ENCODE measurements at places on chromosomes 5 and 9. TPM values are rescaled to one million over a fixed set of nuclear protein-coding genes. Genes with fewer than 3 reads are reported as not detected.

The TAL2 gene
- total RNA-seq, result 12.0 TPM

The EIF4E1B gene
- not detected for total RNA-seq

The CDC26 gene
- total RNA-seq, result 28.2 TPM

The SNCAIP gene
- total RNA-seq, result 6.8 TPM

The CCL21 gene
- 15.7 TPM for total RNA-seq

The PCDHA1 gene
- total RNA-seq, result not detected

The PCDH12 gene
- total RNA-seq, result 12.0 TPM

The PCDHGA3 gene
- 2.1 TPM for total RNA-seq

The MRPS30 gene
- 64.7 TPM for total RNA-seq

The CDC20B gene
- total RNA-seq, result not detected

The CRHBP gene
- not detected for total RNA-seq

The FRMPD1 gene
- total RNA-seq, result 6.3 TPM

The PCDHGA10 gene
- 4.2 TPM for total RNA-seq

The CDH9 gene
- not detected for total RNA-seq

The GDA gene
- total RNA-seq, result 0.52 TPM

The FAM153A gene
- total RNA-seq, result not detected

The CARTPT gene
- total RNA-seq, result not detected

The ARHGEF37 gene
- 2.1 TPM for total RNA-seq

The FYB1 gene
- total RNA-seq, result 4.2 TPM

The CCNJL gene
- 3.1 TPM for total RNA-seq

The OLFML2A gene
- total RNA-seq, result 65.8 TPM

The DBH gene
- not detected for total RNA-seq

The EXD3 gene
- total RNA-seq, result 8.4 TPM

The BRINP1 gene
- total RNA-seq, result under 0.01 TPM
